ENCODE measurements at places on chromosomes 3 and 15.
A peak's percentile ranks its signal among the peaks of the same experiment; 100 is the strongest.

GRCh38 chr3:129699199-129699598, 92.7 kb upstream of the PLXND1 start:
- no peak for DNase-seq

- DNase-seq, result no peak
These were observed 65.9 kb downstream of the CPN2 start for GRCh38 chr3:194285024-194285849.

DNA sequence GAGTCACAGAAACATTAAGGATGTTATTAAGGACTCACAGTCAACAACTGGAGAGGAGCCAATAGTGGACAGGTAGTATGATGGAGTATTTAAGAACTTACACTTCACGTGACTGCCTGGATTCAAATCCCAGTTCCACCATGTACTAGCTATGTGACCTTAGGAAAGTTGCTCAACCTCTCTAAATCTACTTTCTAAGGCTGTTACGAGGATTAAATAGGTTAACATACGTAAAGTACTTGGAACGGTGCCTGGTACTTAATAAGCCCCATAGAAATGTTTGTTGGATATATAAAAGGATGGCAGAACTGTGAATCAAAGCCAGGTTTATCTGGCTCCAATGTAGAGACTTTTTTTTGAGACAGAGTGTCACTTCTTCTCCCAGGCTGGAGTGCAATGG, 24.4 kb downstream of the THRB start:
- DNase-seq, result no peak

DNA sequence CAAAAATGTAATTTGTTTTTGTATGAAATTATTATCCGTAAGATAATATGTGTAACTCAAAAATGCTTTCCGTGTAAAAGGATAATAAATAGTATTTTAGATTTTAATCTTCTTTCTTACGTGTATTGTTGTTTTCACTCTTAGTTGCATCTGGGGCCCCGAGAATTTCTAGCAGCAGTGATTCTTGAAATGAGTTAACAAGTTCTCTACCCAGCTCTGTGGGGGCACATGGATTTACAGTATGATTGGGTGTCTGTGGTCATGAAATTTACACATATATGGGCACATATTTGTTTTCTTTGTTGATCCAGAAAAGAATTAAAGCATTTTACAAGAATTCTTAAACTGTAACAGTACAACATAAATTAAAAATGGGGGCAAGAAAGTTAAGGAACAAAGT, 145.9 kb upstream of the LRRFIP2 start:
- DNase-seq, result no peak

GRCh38 chr3:147049305-147049704, 357.0 kb downstream of the ZIC4 start:
- DNase-seq, result no peak

DNA sequence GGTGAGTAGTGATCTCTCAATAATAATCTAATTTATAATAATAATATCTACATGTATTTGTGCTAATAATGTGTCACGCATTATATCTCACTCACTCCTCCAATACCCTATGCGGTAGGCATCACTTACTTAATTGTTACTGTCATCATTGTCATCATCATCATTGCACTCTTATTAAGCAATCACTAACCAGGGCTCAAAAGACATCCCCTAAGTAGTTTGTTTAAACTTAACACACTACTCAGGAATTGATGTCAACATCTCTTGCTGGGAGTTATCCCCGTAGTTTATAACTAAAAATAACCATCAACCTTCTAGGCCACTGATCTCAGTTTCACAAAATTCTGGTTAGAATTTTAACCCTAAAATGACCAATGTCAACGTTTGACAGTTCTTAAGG, 56.8 kb upstream of the ICE2 start:
- no peak for DNase-seq

DNA sequence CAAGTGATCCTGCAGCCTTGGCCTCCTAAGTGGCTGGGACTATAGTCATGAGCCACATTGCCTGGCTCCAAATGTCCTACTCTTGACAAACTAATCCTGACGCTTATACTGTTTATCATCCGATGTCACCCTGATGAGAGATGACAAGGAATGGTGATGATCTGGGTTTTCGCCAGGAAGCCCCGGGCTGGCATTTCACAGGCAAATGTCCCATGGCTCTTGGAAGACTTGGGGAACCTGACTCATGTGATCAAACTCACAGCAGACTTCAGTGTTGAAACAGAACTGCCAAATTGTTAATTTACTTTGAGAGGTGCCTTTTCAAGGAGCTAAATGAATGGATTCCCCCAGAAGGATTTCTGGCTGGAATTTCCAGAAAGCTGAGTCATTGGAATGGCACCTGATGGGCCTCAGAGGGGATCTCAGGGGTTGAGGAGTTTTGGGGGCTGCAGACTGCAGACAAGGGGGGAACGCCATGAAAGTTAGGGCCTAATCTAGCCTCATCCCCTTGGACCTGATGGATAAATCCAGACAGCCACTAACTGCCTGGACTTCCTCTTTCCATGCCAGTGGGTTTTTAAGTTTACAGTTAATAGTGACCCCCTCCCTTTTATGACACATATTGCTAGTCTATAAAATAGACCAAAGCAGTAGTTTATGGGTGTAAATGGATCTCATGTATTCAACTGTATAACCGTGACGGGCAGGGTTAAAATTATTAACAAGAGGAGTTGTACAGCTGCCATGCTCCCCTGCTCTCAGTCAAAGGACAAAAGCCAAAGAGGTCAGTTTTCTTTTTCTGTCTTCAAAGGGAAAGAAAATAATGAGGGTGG, 146.6 kb downstream of the CHSY1 start:
- peak; percentile 7 for DNase-seq

- no peak for DNase-seq
These were observed 527.2 kb downstream of the FOXP1 start for GRCh38 chr3:71056327-71056726.

- DNase-seq, result no peak
These were observed 34.6 kb downstream of the GNB4 start for GRCh38 chr3:179416681-179417080.

GRCh38 chr3:124810970-124811369, 76.2 kb downstream of the ITGB5 start:
- no peak for DNase-seq

DNA sequence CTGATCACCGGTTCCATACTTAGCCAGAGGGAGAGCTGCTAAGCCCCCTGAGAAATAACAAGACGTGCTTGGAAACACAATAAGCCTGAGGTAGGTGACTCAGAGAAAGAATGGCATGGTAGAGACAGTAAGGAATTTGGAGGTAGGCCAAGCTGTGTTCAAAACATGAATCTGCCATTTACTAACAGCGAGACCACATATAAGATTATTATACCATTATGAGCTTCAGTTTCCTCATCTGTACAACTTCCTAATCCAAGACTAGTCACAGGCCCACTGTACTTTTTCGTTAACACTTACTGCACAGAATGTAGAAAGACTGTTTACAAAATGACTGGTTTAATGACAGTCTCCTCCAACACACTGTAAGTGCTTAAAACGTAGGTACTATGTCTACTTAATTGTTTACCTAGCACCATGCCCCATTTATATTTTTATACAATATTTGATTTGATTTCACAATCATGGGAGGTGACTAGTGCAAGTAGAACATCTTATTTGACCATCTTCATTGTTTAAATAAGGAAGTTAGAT, 25.7 kb downstream of the ATOSA start:
- no peak for DNase-seq

- no peak for DNase-seq
These were observed 59.2 kb downstream of the RSRC1 start for GRCh38 chr3:158169091-158169491.

- DNase-seq, result no peak
These were observed 687.9 kb downstream of the SQOR start for GRCh38 chr15:46322753-46323152.

DNA sequence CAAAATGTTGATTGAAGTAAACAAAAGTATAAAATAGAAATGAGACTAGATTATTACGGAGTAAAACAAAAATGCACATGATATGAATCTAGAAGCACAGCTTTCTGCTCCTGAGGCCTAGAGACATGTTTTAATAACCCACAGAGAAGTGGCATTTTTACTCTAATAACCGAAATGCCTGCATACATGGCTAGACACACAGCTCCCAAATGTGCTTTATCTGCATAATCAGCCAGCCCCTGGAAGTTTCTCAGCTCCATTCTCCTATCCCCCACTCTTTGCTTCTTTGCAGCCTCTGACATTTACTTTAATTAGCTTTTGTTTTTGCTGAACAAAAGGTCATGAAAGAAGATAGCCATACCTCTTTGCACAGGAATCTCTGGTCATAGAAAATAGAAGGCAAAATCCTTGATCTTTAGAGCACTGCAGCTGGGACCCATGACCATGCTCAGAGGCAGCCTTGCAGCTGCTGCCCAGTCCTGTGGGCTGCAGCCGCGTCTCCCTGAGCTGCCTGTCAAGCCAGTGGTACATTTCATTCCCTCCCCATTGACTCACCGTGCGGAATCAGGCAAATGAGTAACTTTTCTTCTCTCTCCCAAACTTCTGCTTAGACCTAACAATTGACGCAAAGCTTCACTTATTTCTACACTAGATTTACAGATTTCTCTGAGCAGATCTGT, at the start of gene VEPH1:
TSS of gene VEPH1 (minus strand) at position 501 of the 680 bp plus-strand sequence. CDS start 8,067 bp downstream, outside the sequence.
- DNase-seq, result no peak

GRCh38 chr3:54026543-54026942, 95.8 kb upstream of the CACNA2D3 start:
- no peak for DNase-seq

- peak; percentile 41 for DNase-seq
These were observed 10.3 kb downstream of the MYL3 start for GRCh38 chr3:46852839-46853355.

DNA sequence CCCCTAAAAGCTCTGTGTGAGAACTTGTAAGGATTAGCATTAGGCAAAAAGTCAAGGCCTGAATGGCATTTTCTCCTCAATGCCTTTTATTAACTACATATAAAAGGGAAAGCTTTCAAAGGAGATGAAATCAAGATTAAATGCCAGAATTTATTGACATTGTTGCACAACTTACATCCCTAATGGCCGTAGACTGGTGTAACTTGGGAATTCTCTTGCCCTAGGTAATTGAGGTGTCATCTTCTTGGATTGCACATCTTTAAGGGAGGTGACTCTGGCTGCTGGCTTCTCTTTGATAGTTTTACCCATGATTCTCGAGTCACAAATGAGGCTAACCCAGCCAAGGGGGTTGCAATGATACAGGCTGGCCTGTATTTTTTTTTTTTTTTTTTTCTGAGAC, 249.1 kb downstream of the TBL1XR1 start:
- no peak for DNase-seq

- no peak for DNase-seq
These were observed 125.4 kb downstream of the FAM43A start for GRCh38 chr3:194811118-194811517.

- DNase-seq, result no peak
These were observed 103.1 kb upstream of the TNIK start for GRCh38 chr3:171563298-171563697.

GRCh38 chr3:58143417-58144055, 67.2 kb downstream of the DNASE1L3 start:
- DNase-seq, result no peak

DNA sequence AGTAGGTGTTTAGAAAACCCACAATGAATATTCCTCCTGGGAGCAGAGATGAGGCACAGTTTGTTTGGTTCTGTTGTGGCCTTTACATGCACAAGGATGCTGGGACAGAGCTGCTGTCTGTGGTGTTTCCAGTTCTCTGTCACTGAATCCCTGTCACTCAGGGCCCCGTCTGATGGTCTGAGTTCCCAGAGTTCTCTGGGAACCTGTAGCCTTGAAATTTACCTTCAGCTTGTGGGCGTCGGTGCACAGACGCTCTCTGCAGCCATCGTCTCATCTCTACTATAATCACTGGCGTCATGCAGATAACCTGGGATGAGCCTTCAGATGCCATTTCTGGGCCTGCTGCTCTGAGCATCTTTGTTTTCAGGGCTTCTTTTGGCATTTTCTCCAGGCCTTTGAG, 81.9 kb downstream of the LRRK1 start:
- DNase-seq, result no peak

DNA sequence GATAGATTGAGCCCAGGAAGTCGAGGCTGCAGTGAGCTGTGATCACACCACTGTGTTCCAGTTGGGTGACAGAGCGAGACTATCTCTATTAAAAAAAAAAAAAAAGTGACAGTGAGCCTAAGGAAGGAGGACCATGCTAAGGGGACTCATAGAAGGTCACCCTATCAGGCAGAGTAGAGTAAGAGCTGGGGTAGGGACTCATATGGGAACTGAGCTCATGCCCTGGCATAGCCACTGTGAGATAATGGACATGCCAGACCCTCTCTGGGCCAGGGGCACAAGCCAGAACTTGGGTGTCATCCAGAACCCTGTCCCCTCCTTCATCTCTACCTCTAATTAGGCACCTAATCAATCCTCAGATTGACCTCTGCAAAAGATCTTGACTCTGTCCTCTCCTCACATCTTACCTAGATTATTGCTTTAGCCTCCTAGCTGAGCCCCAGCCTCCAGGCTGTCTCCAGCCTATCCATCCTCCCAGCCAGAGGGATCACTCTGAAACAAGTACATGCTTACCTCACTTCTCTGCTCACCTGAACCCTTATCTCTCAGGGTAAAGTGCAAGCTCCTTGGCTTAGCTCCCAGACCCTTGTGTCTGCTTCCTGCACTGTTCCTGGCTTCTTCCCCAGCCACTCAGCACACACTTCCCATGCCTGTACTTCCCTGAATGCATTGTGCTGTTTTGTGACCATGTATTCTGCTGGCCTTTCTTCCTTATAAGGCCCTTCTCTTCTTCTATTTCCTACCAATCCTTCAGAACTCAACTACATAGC, 76.4 kb downstream of the DAPK2 start:
- DNase-seq, result peak; percentile 21

- DNase-seq, result no peak
These were observed 26.9 kb upstream of the TJP1 start for GRCh38 chr15:29849218-29849617.

DNA sequence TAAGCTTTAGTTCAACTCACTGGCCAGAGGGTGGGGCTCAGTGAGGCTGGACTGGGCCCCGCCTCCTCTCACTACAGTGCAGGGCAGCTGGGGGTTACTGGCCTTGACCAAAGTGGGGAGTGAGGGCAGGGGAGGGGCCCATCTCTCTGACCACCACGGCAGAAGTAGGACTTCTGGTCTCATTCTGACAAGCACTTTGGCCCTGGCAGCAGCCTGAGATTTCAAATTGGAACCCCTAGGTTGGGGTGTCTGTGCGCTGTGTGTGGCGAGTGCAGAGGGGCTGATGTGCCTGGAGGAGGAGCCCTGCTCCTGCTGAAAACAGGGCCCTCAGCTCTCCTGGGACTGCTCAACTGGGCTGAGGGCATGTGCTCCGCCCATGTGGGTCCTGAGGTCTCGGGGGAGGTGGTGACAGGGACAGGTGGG, 60.3 kb upstream of the RPL32 start:
- peak; percentile 74 for DNase-seq

DNA sequence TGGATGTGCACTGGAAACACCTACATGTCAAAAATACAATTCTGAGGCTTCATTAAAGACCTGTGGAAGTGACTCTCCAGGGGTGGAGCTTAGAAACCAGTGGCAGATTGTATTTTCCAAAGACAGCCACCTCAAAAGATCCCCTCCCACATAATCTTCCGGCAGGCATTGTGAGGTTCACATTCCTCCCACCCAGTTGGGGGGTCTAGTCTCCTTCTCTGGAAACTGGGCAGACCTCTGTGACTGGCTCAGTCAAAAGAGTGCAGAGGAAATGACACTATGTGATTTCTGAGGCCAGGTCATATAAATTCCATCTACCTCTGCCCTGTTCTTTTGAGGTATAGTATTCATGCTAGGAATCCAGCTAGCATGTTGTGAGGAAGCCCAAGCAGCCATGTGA, 1.9 kb upstream of the CFAP92 start:
- no peak for DNase-seq

Measured in spleen (tissue), 13 donors.